ENCODE measurements at places on chromosomes 12 and 14. TPM values are rescaled to one million over a fixed set of nuclear protein-coding genes. Genes with fewer than 3 reads are reported as not detected.

Gene ALX1
- polyA plus RNA-seq: not detected

Gene SYT1
- 2.7 TPM for polyA plus RNA-seq

Gene SRRM4
- polyA plus RNA-seq: 0.46 TPM

Gene DNAJC22
- polyA plus RNA-seq: 6.7 TPM

Gene CELA1
- not detected for polyA plus RNA-seq

Gene FIGNL2
- 1.5 TPM for polyA plus RNA-seq

Gene EXOC5
- 50.1 TPM for polyA plus RNA-seq

Gene KRT73
- polyA plus RNA-seq: not detected

Gene SOX5
- polyA plus RNA-seq: 18.6 TPM

Gene C12orf42
- not detected for polyA plus RNA-seq

Gene ADCY4
- 34.9 TPM for polyA plus RNA-seq

Gene EIF2S3B
- 1.7 TPM for polyA plus RNA-seq

Gene DBX2
- not detected for polyA plus RNA-seq

Gene CCDC91
- 25.1 TPM for polyA plus RNA-seq

Gene ASIC1
- polyA plus RNA-seq: 9.0 TPM

Gene SLC6A13
- 1.9 TPM for polyA plus RNA-seq

Gene TAS2R46
- 0.43 TPM for polyA plus RNA-seq

Gene OVCH1
- polyA plus RNA-seq: not detected

Gene ORMDL2
- polyA plus RNA-seq: 20.3 TPM

Gene GARIN6
- not detected for polyA plus RNA-seq

Gene ERC1
- 27.0 TPM for polyA plus RNA-seq

Gene HELB
- polyA plus RNA-seq: 2.8 TPM

Gene ESPL1
- 8.4 TPM for polyA plus RNA-seq

Gene PAH
- 0.31 TPM for polyA plus RNA-seq

Gene IL26
- polyA plus RNA-seq: not detected

Gene AICDA
- polyA plus RNA-seq: not detected

Gene FAM186B
- polyA plus RNA-seq: 2.5 TPM

Gene APOF
- polyA plus RNA-seq: 0.10 TPM

Gene VWF
- polyA plus RNA-seq: 155 TPM

Gene ANKRD33
- polyA plus RNA-seq: not detected

Gene TAS2R19
- 1.5 TPM for polyA plus RNA-seq

Gene VRTN
- 0.04 TPM for polyA plus RNA-seq

Gene NINJ2
- 1.4 TPM for polyA plus RNA-seq

Gene FMNL3
- polyA plus RNA-seq: 52.5 TPM

Gene KNTC1
- polyA plus RNA-seq: 55.9 TPM

Gene CD69
- polyA plus RNA-seq: 4.3 TPM

Gene ETFBKMT
- 3.3 TPM for polyA plus RNA-seq

Measured in right lung (tissue), 10 donors.